ENCODE measurements at places on chromosomes 6 and 20. TPM values are rescaled to one million over a fixed set of nuclear protein-coding genes. Genes with fewer than 3 reads are reported as not detected.

SPTLC3 gene
- 1.0 TPM for total RNA-seq

SAMD10 gene
- total RNA-seq = 2.3 TPM

MEI4 gene
- 0.10 TPM for total RNA-seq

HSPA1L gene
- total RNA-seq = 2.7 TPM

PROKR2 gene
- not detected for total RNA-seq

HDAC2 gene
- 33.6 TPM for total RNA-seq

MUC22 gene
- total RNA-seq = not detected

RAET1L gene
- total RNA-seq = 0.10 TPM

HDGFL1 gene
- total RNA-seq = not detected

THBS2 gene
- under 0.01 TPM for total RNA-seq

TFAP2D gene
- not detected for total RNA-seq

EYS gene
- total RNA-seq = under 0.01 TPM

ANKRD60 gene
- total RNA-seq = not detected

PNPLA1 gene
- total RNA-seq = 1.2 TPM

TRAPPC3L gene
- total RNA-seq = 2.1 TPM

APOBEC2 gene
- not detected for total RNA-seq

EMILIN3 gene
- under 0.01 TPM for total RNA-seq

DPPA5 gene
- not detected for total RNA-seq

SGK2 gene
- total RNA-seq = 0.10 TPM

COL11A2 gene
- 0.63 TPM for total RNA-seq

CDS2 gene
- total RNA-seq = 49.1 TPM

LGSN gene
- not detected for total RNA-seq

RRAGD gene
- 6.8 TPM for total RNA-seq

MUC21 gene
- not detected for total RNA-seq

TFAP2B gene
- total RNA-seq = not detected

PLG gene
- not detected for total RNA-seq

SIRPB2 gene
- 8.8 TPM for total RNA-seq

DZANK1 gene
- 0.84 TPM for total RNA-seq

ASIP gene
- 1.3 TPM for total RNA-seq

LY6G6C gene
- total RNA-seq = not detected

HLA-G gene
- 0.63 TPM for total RNA-seq

Data from mononuclear cell (primary cell).